ENCODE measurements at places on chromosomes 6 and 20. TPM values are rescaled to one million over a fixed set of nuclear protein-coding genes. Genes with fewer than 3 reads are reported as not detected.

Gene WDR27
- total RNA-seq, result 19.5 TPM

DNA sequence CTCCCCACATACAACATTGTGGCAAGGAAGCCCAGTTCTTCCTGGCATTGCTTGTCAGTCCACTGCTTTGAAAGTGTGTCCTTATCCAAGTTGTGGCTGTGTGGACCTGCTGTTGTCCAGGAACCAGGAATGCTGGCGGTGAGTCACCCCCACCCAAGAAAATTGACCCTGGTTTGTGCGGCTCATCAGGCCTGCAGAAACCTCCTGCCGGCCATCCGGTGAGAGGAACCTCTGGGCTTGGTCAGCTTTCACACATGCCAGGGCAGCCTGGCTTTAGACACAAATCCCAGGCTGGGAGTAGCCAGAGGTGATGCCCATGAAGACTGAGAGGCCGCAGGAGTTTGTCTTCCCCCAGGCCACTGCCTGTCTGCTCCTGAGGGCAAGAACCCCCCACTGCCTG, 223.6 kb downstream of the TTLL2 start:
- no peak for DNase-seq

Gene PRSS35
- total RNA-seq, result not detected

Gene MAPK13
- 1.9 TPM for total RNA-seq

Gene FAM209B
- not detected for total RNA-seq

GRCh38 chr20:35883778-35884540, 70.3 kb downstream of the SCAND1 start:
- DNase-seq, result peak; percentile 63

DNA sequence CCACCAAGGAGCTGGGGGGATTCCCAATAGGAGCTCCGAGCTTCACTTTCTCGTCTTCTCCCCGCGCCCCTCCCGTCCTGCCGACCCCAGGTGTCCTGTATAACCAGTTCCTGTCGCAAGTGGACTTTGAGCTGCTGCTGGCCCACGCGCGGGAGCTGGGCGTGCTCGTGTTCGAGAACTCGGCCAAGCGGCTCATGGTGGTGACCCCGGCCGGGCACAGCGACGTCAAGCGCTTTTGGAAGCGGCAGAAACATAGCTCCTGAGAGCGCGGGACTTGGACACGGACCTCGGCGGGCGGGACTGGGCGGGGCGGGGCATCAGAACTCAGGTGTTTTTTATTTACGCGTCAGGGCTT, 340 bp upstream of the VARS2 start:
- peak; percentile 95 for DNase-seq

Gene HSD17B8
- 40.3 TPM for total RNA-seq

GRCh38 chr6:161549977-161550655, 276.3 kb upstream of the AGPAT4 start:
- no peak for DNase-seq

DNA sequence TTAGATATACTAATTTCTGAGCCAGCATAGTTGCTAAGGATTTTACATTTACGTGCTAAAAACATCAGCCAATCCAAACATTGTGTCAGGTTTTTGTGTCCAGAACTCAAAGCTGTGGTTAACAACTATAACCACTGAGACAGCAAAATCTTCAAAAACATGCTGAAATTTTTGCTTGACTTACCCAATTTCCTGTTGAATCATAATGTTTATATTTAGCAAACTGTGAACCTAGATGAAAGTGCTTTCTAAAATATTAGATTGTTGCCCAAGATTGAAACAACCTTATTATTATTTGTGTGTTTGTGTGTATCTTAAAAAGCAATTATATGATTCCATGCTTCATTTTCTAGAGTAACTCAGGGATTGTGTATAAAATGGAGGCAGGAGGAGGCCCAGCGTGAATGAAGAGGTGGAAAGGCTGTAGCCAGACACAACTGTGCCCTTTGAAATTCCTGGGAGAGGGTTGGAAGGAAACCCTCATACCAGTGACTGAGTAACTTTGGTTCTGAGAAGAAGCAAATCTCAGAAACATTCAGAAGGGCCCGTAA, 48.0 kb downstream of the ARMC2 start:
- DNase-seq, result no peak

GRCh38 chr20:46028110-46028509, 905 bp upstream of the SLC12A5 start:
- DNase-seq, result no peak

Gene TRAPPC3L
- total RNA-seq, result not detected

Gene PHIP
- total RNA-seq, result 4.9 TPM

Gene CDK5RAP1
- total RNA-seq, result 17.0 TPM

DNA sequence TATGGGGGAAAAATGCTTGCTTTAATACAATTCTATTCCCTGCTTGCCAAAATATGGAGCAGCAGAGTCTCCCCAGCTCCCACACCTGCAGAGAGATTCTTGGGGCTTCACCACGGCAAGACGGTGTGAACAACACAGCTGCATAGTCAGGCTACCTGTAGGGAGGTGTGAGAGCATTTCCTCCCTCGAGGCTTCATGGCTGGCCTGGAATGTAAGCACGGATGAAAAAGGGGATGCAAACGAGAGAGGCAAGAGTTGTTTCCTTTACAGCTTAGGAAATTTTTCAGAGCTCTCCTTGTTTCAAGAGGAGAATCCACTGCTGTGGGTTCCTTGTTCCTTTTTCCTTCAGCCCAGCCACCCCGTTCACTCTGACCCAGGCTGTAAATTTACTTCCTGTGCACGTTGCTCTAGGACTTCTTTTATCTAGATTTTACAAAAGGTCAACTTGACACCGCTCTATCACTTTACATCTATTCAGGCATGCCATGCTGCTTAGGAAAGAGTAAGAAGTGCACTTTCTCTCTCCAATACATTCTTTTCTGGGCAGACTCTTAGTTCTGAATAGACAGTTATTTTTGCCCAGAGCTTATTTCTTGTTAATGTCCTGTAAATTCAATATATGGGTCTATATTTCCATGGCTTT, 197.1 kb downstream of the KHDC1L start:
- DNase-seq, result no peak

GRCh38 chr20:63900413-63900812, 5.5 kb downstream of the DNAJC5 start:
- no peak for DNase-seq

- no peak for DNase-seq
Observed at GRCh38 chr20:38412877-38413577, 22.1 kb downstream of the SNHG17 start.

Gene UNC5CL
- total RNA-seq, result 9.3 TPM

Gene UBE2C
- 0.96 TPM for total RNA-seq

Gene TFAP2A
- total RNA-seq, result 0.45 TPM

DNA sequence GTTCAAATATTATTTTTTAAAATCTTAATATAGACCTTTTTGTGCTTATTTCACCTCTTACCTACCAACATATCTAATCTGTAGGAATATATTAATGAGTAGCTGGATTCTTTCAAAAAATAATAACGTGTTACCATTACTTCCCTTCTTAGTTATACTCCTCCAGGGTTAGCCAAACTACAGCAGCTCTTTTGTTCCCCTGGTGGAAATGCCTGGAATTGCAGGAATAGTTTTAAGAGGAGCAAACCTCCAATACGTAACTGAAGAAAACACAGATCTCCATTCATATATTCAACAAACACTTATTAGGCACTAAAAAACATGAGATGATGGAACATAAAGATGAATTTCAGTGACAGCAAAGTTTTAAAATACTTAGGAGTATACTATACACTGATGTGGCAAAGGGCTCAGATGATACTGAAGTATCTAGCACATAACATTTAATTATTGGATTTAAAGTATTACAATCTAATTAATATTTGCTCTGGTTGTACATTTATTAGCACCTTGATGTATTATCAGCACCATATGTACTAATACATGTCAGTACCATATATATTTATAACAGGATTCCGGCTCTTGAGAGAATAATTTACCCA, 78.3 kb downstream of the TBX18 start:
- no peak for DNase-seq

GRCh38 chr6:43901733-43902230, 131.8 kb downstream of the VEGFA start:
- DNase-seq, result no peak

- no peak for DNase-seq
Observed at GRCh38 chr6:157393669-157394327, 12.8 kb downstream of the ZDHHC14 start.

GRCh38 chr6:152301021-152301764, 336.0 kb downstream of the SYNE1 start:
- DNase-seq, result no peak

Gene SLC22A23
- total RNA-seq, result 16.9 TPM

Gene EFCAB8
- 0.15 TPM for total RNA-seq

Gene KIAA0408
- total RNA-seq, result 0.13 TPM

DNA sequence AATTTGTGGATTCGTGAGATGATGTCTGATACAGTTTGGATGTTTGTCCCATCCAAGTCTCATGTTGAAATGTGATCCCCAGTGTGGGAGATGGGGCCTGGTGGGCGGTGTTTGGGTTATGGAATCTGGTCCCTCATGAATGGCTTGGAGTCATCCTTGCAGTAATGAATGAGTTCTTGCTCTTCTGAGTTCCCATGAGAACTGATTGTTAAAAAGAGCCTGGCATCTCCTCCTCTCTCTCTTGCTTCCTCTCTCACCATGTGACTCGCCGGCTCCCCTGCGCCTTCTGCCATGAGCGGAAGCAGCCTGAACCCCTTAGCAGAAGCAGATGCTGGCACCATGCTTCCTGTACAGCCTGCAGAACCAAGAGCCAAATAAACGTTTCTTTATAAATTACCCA, 30.5 kb upstream of the RPP40 start:
- no peak for DNase-seq

DNA sequence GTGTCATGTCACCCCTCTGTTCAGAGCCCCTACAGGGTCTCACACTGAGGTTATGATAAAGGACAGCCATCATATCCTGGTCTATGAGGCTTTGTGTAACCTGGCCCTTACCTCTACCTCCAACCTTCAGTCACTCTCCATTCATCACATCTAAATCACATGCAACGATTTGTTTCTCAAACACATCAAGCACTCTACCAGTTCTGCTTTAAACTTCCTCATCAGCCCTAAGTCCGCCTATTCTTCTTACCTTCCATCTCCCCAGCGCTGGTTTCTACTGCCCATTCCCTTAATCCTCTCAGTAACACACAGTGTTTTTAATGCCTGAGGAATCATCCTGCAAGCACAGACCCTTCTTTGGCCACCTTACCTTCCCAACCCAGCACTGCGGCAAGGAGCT, 17.9 kb upstream of the BACH2 start:
- DNase-seq, result no peak

Gene ABHD16B
- not detected for total RNA-seq

DNA sequence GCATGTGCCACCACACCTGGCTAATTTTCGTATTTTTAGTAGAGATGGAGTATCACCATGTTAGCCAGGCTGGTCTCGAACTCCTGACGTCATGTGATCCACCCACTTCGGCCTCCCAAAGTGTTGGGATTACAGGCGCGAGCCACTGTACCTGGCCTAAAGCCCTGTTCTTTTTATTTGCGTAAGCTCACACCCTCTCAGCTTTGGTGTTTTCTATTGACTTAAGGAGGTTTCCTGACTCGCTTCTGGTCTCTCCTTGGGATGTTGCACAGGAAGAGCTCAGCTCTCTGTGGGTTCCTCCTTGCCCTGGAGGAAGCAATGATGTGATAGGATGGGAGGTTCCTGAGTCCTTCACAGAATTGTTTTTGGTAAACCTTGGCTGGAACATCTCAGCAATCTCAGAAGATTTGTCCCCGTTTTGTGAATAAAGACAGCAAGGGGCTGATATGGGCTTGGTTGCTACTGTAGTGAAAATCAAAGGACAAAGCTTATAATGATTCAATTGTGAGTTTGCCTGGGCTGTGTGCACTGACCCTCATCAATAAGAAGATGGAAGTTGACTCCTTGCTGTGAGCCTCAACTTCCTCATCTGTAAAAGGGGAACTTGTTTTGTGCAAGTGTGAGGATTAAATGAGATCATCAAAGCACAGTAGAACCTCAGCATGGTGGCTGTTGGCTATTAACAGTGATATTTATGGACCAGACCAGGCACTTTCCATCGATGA, 27.0 kb downstream of the TOX2 start:
- no peak for DNase-seq

- DNase-seq, result no peak
Observed at GRCh38 chr6:79564636-79565035, 27.4 kb upstream of the LCA5 start.

DNA sequence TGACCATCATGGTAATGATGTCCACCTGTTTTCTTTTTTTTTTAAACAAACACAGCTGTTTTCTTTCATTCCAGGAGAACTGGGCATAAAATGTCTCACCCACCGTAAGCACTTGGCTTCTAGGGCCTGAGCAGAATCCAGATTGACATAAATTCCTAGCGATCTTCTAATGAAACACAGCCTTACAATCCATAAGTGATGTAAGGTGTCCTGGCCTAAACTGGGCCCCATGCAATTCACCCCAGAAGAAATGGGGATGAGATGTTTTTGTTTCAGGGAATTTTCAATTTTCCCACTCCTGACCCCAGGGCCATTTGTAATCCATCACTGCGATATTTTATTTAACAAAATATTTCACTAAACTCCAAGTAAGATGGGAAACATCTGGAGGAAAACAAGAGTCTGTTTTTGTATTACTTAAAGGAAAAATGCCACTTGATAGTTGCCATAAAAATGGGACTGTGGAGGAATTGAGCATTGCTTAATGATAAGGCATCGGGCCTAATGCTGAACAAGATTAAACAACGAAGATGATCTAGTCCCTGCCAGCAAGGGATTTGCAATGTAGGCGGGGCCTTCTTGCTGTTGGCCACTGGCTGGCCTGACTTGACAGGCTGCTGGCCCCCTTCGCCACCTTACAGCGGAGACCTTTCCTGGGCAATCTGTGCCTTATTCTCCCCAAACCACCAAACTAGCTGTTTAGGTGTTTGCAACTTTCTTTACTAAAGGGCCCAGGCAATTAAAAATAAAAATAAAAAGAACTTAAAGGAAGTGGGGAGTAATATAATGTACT, 183.7 kb downstream of the CD109 start:
- DNase-seq, result no peak

DNA sequence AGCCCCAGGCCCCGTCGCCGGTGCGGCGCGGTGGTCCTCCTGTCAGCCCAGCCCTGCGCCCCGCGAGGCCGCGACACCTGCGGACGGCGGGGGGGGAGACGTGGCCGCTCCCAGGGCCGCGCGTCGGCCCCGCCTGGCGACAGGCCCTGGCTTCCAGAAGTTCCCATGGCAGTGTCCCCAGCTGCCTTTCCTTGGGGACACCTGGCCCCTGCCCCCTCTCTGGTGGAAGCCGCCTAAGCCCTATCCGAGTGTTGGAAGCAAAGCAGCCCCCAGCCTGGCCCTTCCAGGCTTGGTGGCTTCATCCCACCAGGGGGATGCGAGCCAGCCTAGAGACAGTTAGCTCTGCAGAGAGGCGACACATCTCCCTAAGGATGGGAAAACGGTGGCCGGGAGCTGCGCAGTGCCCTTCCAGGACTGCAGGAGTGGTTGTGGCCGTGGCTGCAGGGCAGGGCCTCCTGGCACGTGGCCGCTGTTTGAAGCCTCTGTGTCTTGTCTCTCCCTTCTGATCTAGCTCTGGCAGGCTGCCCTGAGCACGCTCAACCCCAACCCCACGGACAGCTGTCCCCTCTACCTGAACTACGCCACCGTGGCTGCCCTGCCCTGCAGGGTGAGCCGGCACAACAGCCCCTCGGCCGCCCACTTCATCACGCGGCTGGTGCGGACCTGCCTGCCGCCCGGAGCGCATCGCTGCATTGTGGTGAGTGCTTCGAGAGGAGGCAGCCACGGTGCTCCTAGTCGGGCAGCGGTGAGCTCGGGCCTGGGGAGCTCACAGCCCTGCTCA, 816 bp downstream of the NPEPL1 start:
- peak; percentile 55 for DNase-seq
